ENCODE measurements at places on chromosomes 7 and 10.
A peak's percentile ranks its signal among the peaks of the same experiment; 100 is the strongest.

GRCh38 chr10:44427479-44427878 is 42.6 kb upstream of the CXCL12 start:
- DNase-seq: no peak

DNA sequence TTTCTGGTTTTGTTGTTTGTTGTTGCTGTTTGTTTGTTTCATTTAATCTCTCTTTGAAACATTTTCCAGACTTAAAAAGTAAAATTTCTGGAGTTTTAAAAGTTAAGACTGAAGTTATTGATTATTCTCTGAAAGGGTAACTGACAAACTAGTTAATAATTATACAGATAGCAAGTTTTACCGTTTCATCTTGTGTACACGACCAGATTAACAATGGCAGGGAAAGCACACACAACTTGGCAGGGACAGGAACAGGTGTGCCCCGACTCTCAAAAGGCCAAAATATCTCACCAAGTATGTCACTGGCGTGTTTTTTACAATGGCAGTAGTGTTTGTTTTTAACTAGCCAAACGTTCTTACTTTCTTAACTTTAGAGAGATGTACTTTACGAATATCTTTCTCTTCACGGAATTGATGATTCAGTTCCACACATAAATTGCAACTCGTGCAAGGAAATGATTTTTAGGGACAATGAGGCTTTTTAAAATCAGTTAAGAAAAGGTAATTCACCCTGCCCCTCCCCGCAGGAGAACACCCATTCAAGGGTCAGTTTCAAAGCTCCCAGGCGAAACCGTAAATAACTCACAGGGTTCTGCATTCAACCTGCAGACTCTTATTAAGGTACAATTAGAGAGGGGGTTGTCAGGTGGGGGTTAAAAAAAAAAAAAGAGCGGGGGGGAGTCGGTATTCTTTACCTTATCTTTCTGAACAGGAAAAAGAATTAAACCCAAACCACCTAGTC is 3.5 kb downstream of the CTBP2 start:
- no peak for DNase-seq

DNA sequence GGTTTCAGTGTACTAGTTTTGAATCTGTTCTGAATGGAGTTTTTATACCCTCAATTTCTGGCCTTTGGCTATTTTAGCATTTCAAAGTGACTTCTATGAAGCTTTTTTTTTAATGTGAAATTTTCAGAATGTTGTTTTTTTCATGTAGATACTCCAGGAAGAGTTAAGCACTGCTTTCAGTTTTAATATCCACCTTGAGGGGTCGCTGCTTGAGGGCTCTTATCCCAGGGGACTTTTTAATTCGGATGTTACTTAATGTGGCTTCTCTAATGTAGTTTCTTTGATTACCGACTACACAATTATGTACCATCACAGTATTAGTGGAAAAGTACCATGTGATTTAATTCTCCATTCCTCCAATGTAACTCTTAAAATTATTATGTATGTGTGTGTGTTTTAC is 5.2 kb downstream of the IFIT5 start:
- peak; percentile 66 for DNase-seq

DNA sequence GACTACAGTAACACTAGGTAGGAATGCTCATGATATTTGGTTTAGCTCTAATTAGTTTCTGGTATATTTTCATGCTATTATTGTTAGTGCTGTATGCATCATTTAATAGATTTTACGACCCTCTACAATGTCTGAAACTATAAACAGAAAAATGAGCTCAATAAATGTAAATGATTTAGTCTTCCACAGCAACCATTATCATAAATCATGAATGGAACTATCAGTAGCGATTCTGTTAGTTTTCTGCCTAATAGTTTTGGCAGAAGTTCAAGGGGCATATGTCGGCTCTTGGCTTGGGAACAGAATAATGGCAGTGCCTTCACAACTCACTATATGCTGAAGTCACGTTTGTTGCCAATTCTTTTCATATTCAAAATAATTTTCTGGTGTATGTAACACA is 494.8 kb downstream of the PARD3 start:
- DNase-seq: no peak

GRCh38 chr7:24797270-24797669 is 40.0 kb upstream of the GSDME start:
- DNase-seq: no peak

GRCh38 chr10:78292250-78292981 is 258.8 kb downstream of the RPS24 start:
- DNase-seq: peak; percentile 48
